ENCODE measurements at places on chromosomes 2 and 18.

GRCh38 chr2:68716604-68717304 is 17.9 kb upstream of the ARHGAP25 start:
- no peak for DNase-seq

DNA sequence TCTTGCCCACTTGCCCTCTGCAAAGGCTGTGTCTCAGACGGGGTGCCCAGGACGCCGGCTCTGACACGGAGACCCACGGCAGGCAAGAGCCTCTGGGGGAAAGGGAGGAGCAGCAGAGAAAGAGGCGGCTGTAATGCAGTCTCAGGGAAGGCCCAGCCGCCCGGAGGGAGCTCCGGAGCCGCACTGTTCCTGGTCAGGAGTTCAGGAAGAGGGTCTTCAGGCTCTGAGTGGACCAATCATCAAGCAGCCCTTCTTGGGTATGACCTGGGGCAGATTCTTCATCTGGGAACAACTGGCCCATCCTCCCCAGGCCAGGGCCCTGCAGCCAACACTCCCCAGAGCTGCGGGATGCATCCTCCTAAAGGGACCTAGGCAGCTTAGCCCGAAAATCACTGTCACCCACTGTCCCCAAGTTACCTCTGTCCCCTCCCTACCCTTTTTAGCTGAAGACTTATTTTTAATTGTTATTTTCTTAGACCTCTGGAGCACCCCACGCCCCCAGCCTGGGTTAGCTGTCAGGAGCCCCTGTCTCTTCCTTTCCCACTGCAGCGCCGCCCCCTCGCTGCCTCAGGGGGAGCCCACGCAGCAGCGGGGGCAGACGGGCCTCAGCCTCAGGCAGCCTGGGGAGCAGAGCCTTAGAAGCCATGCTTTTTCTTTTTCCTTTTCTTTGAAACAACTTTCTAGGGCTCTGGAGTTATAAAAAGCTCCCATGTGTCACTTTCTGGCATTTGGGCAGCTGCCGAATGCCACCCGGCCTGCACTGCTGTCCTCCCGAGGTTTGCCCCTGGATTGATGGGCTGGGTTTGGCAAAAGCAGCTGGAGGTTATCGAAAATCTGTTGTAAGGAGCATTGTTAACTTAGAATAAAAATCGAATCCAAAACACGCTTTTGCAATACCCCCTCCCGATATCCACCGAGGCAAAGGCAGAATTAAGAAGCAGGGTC is 644 bp upstream of the NEU2 start:
- no peak for DNase-seq

GRCh38 chr2:209091056-209091455 is 332.8 kb upstream of the MAP2 start:
- no peak for DNase-seq

DNA sequence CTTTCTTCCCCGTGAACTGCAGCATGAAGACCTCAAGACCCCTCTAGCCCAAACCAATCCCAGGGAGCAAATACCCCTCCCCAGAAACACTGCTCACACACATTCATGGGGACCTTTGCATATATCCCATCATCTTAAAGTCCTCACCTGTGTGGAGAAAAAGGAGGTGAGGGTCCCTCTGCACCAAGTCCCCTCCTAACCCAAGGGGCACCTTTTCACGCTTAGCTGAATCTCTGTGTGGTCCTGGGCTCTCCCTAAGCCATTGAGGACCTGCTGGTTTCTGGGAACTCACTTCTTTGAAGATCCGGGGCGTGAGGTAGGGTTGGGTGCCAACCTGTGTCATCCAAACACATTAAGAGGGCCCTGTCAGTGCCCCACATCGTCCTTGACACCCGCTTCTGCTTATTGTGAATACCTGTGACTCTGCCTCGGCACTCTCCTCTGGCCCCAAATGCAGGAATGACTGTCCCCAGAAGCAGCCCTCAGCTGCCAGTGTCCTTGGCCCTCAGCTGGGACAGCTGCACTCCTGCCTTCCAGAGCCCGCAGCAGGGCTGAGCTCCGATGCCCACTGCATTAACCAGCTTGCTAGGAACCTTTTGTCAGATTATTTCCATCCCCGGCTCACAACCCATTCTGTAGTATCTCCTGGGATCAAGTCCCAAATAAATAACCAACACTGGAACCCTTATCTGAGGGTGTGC is 41.3 kb upstream of the ITM2C start:
- no peak for DNase-seq

- no peak for DNase-seq
Measured at GRCh38 chr2:179107737-179108136, 57.8 kb upstream of the CCDC141 start.

DNA sequence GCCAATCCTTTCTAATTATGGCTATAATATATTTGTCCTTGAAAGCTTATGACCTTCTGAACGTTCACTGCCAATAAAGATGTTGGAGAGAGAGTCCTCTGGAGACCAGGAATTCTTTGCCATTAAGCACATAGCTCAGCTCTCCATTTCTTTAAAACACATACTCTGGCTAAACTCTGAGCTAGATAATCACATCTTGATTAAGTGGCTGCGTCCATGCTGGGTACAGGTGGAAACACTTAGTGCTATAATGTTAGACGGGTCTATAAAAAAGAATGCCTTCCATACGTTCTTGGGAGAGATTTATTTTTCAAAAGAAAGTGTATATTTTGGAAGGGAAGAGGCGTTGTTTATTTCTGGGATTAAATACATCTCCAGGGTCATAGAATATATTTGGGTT is 314.5 kb downstream of the LPIN1 start:
- no peak for DNase-seq

DNA sequence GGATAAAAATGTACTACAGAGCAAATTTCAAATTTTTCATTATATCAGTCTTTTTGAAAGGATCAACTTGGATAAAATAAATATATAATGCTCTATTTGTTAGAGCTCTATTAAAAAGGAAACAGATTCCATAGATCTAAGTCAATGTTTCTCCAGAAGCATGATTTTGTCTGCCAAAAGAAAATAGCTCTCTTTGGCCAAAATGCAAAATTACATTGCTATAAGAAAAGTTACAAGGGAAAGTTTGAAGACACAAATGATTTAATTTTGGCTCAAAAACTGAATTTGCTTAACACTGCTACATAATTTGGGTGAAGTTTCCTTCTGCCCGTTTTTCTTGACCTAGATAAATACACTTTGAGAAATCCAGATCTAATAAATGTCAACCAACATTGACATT is 15.7 kb downstream of the C2orf69 start:
- no peak for DNase-seq

- no peak for DNase-seq
Measured at GRCh38 chr2:69776886-69777785, 35.2 kb downstream of the ANXA4 start.

- no peak for DNase-seq
Measured at GRCh38 chr2:11726384-11726783, 20.0 kb upstream of the LPIN1 start.

- DNase-seq: no peak
Measured at GRCh38 chr18:50757358-50757757, 62.5 kb downstream of the MRO start.

Measured in substantia nigra (tissue), 51 donors.